Activated CD4-positive, CD25-positive, alpha-beta regulatory T cell (primary cell): ENCODE measurements at places on chromosomes 4 and X.

DNA sequence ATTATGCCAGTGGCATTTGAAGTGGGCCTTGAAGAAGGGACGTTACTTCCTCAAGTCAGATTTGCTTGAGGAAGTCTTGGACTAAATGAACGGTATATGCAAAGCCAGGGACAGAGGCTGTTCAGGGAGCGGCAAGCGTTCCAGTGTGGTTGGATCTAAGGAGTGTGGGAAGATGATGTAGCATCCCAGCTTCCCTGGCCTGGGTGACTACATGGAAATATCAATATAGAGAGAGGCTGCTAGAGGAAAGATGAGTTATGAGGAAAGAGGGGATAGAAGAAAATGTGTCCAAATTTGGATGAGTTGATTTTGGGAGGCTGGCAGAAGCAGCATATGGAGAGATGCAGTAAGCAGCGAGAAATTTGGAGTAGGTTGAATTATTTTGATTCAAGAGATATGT lies 432.5 kb upstream of the TENM3 start:
- no peak for DNase-seq

GRCh38 chrX:24399550-24399949 lies 39.1 kb downstream of the SUPT20HL1 start:
- no peak for DNase-seq

GRCh38 chr4:12124138-12124537 lies 695.4 kb upstream of the HS3ST1 start:
- no peak for DNase-seq

DNA sequence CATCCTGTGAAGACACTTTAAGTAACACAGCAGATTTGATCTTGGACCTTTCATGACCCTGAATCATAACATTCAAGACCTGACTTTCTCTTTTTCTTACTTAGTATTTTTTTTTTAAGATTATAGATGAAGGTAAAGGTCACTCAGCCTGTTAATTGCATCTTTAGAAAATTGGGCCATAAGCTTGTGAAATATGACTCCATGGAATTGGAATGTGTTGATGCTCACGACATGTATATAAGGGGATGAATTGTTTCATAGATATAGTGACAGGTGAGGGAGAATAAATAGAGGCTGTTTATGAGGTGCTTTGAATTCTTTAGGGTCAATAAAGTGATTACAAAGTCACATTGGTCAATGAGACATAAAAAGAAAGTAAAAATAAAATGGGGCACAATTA lies 27.7 kb upstream of the HS3ST1 start:
- DNase-seq: no peak

GRCh38 chr4:28232951-28233350 lies 1372.3 kb downstream of the STIM2 start:
- no peak for DNase-seq

- DNase-seq: no peak
Observed at GRCh38 chr4:76980261-76980660, 30.7 kb downstream of the SEPTIN11 start.

DNA sequence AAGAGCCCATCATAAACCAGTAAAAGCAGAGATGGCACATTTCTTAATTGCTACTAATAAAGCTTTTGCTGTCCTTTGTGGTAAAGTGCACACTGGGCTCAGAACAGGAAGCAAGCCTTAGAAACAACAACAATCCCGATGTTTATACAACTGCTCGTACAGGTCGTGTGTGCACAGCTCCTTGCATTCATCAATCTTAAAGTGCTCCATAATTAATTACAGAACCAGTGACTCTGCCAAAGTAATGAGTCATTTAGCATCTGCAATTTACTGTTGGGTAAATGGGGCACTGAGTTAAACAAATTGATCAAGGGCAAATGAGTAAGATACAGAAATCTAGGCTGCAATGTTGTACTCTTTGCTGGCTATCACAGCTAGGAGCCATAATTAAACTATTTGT lies 61.3 kb upstream of the TXK start:
- DNase-seq: no peak

- DNase-seq: no peak
Observed at GRCh38 chrX:81779701-81780100, 577.8 kb downstream of the SH3BGRL start.

GRCh38 chr4:20870436-20870835 lies 170.2 kb downstream of the PACRGL start:
- no peak for DNase-seq

DNA sequence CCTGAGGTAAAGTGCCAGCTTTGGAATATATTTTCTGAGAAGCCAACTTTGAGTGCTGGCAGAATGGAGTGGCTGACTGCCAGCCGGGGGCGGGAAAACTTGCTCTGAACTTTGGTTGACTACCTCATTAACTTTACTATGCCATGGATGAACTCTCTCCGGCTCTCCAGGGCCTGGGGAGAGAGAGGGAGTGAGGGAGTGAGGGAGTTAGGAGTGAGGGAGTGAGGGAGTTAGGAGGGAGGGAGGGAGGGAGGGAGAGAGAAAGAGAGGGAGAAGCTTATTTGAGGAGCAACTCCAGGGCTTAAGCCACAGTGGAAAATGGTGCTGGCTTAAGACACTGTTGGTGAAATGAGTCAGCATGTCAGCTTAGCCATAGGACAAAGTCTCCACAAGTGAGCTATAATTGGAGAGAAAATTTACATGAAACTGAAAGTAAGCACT lies 280.9 kb upstream of the RPS6KA3 start:
- DNase-seq: no peak

GRCh38 chr4:182141061-182141460 lies 102.1 kb upstream of the TENM3 start:
- no peak for DNase-seq
